ENCODE measurements at places on chromosomes 6 and 20. TPM values are rescaled to one million over a fixed set of nuclear protein-coding genes. Genes with fewer than 3 reads are reported as not detected.

DNA sequence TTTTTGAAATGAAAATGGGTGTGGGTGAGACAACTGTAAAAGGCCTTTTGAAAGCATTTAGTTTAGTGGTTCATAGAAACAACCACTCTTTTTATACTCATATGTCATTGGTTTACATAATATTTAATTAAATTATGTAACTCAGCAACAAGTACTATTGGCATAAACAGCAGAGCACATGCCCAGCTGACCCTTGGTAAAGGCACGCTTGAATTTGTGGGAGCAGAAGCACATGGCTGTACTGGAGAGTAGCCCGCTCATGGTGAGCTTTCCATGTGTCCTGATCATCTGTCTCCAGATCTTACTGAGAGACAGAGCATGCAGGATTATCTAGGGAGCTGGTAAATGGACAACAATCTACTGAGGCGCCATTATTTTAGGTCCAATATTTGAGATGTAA, 17.1 kb upstream of the KLHL31 start:
- H3K36me3 ChIP-seq = no peaks in the 10 kb centered on the region
- H3K27ac ChIP-seq = no peak overlapping the region
- no peak overlapping the region for H3K4me3 ChIP-seq
- H3K4me1 ChIP-seq = no peaks in the 10 kb centered on the region
- no peaks in the 10 kb centered on the region for H3K27me3 ChIP-seq

DNA sequence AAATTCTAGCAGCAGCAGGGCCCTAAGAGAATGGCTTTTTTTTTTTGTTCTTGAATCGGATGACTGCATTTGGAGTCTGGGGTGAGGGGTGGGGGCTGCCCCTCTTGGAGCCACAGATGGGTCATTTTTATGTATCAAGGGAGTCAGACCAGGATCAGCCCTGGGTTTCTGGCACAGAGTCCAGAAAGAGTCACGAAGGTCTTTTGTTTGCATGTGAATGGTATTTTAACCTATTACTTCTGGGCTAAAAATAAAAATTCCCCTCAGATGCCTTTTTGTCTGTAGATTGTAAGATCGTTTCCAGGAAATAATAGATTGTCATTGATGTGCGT, 72.5 kb downstream of the PHACTR3 start:
- no peak overlapping the region for H3K27ac ChIP-seq
- H3K27me3 ChIP-seq = peaks cover 10% of the 10 kb centered on the region
- H3K4me3 ChIP-seq = no peak overlapping the region
- no peaks in the 10 kb centered on the region for H3K36me3 ChIP-seq
- no peaks in the 10 kb centered on the region for H3K4me1 ChIP-seq

DNA sequence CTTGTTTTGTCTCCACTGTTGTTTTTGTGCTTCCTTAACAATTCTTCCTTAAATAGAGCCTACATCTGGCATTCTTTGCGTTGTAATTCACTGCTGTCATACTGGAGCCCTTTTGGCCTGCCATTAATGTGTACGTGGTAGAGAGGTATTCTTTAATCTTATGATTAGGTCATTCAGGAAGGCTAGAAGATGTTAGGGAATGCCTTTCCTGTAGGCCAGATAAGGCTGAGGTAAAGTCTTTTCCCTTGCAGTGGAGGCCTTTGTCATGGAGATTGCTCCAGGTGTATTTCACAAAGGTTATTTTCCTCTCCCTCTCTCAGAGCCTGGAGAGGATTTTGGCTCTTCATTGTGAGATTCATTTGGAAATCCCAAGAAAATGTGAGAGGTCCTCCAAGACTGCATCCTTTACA, 146.9 kb downstream of the FUT9 start:
- DNase-seq = no peak
- no peaks in the 10 kb centered on the region for H3K4me1 ChIP-seq
- no peak overlapping the region for H3K4me3 ChIP-seq

DNA sequence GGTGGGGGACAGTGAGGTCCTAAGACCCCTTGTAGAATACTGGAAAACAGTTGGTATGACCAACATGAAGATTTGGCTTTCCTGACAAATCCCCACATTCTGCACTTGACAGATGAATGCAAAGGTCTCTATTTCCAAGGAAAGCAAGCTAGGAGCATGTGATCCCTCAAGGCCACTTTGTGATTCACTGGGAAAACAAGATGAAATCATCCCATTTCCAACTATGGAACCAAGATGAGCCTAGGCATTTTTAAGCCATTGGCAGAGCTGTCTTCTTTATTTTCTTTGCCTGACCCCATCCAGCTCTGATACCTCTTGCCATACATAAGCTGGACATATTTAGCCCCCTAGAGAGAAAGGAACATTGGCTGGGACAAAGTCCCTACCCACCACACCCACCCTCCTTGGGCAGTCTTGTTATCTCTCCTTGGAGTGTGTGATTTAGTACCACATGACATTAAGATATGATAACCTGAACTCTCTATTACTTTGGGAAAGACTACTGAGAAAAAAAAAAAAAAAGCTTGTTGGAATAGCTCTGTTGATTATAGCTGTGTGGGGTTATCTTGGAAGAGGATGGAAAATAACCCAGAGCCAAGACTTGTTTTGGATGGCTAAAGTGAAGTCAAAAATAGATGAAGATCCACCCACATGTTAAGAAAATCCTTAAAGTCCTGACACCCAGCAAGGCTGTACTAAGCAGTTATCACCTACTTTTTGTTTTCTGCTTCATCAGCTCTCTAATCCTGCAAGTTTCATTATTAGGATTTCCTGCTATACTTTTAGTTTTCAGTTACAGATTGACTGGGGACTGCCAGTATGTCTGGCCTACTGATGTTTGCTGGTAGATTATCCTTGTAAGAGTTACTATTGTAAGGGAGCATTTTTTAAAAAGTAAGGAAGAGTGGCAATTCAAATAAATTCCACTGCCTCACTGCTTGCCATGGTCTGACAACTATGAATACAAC, 90.1 kb upstream of the PREP start:
- no peak overlapping the region for H3K4me3 ChIP-seq
- no peak for DNase-seq
- no peaks in the 10 kb centered on the region for H3K36me3 ChIP-seq
- H3K27ac ChIP-seq = peak overlapping the region; percentile 38

- H3K4me3 ChIP-seq = no peak overlapping the region
- no peaks in the 10 kb centered on the region for H3K36me3 ChIP-seq
- H3K4me1 ChIP-seq = peaks cover 7% of the 10 kb centered on the region
- DNase-seq = no peak
- peaks cover 29% of the 10 kb centered on the region for H3K27me3 ChIP-seq
Measured at GRCh38 chr6:12608874-12609273, 107.7 kb upstream of the PHACTR1 start.

DNA sequence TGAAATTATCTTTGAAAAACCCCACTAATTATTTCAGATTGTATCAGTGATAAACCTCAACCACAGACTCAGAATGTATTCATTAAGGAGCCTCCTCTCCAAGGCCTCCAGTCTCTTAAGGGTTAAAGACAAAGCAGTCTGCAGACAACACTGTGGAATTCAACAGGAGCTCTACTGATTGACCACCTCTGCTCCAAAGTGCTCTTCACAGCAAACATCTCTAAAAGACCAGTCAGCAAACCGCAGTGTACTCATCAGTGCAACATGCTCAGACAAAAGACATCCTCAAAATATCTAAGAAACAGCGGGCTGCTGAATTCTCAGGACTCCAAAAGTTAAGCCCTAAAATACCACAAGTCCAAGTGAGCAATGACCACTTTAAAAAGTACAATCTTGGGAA, 42.0 kb downstream of the UQCC1 start:
- H3K4me1 ChIP-seq = no peaks in the 10 kb centered on the region
- no peak overlapping the region for H3K4me3 ChIP-seq
- DNase-seq = no peak
- H3K27ac ChIP-seq = no peak overlapping the region
- peaks cover 23% of the 10 kb centered on the region for H3K36me3 ChIP-seq

GRCh38 chr6:30885999-30886896, 1.9 kb downstream of the DDR1 start:
- H3K27me3 ChIP-seq = no peaks in the 10 kb centered on the region
- H3K36me3 ChIP-seq = no peaks in the 10 kb centered on the region
- peak overlapping the region; percentile 73 for H3K27ac ChIP-seq
- H3K4me3 ChIP-seq = peak overlapping the region; percentile 71

DNA sequence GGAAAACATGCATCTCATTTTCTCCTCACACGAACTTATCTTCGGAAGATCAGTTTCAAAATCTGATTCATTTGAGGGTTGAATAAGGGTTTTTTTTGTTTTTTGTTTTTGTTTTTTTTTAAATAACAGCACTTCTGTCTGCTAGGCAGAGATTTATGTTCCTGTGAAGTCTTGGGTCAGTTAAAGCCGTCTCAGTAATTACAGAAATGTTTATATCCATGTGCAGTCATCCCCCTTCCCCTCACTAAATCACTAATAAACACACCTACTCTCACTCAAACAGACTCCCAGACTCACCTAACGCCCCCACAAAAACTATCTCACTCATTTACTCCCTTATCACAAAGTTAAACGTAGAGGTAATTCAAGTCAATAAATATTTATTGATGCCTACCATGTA, 214.2 kb upstream of the SUPT3H start:
- H3K36me3 ChIP-seq = no peaks in the 10 kb centered on the region
- H3K4me3 ChIP-seq = no peak overlapping the region
- no peaks in the 10 kb centered on the region for H3K27me3 ChIP-seq
- H3K4me1 ChIP-seq = peaks cover 71% of the 10 kb centered on the region
- H3K27ac ChIP-seq = peak overlapping the region; percentile 22

SRSF3 gene
- 298 TPM for total RNA-seq

DNA sequence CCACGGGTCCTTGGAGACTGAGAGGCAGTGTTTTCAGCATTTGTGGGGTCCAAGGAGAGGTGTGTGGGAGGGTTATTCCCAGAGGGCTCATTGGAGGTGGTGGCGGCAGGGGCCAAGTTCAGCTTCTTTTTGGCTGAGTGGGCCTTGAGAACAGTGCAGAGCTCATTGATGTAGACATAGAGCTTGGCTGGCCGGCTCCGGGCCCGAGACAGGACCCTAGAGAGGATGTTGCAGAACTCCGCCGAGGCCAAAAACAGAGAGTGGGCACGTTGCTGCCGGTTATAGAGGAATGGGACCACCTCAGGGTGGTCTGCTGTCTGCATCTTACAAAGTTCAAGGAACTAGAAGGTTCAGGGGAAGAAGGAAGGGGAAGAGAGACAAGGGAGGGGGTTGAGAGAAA, 3.7 kb upstream of the ZBTB22 start:
- no peak for DNase-seq
- H3K4me3 ChIP-seq = peak overlapping the region; percentile 99
- peak overlapping the region; percentile 99 for H3K27ac ChIP-seq
- no peaks in the 10 kb centered on the region for H3K27me3 ChIP-seq
- peaks cover 62% of the 10 kb centered on the region for H3K4me1 ChIP-seq
- H3K36me3 ChIP-seq = peaks cover 37% of the 10 kb centered on the region

DNA sequence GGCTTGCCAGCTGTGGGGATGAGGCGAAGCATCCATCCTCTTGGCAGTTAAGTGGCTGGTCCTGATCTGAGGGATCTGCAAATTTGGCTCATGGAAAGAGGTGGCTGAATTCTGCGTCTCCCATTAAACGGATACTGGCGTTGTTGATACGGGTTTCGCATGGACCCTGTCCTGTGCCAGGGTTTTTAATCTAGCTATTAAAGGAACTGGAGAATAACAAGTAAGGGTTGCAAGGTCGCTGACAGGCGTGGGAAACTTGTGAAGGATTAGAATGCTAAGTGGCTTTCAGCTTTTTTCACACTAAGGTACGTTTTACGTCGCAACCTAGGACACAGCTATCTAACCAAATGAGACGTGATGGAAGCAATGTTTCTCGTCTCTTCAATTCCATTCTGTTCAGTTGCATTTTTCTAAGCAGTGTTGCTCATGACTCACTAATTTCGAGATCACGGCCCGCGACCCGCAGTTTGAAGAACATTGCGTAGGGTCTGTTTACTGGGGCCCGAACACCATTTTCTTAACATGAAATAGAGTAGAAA, 852 bp downstream of the GMNN start:
- DNase-seq = peak; percentile 72
- H3K27ac ChIP-seq = peak overlapping the region; percentile 99
- H3K27me3 ChIP-seq = no peaks in the 10 kb centered on the region
- H3K36me3 ChIP-seq = peaks cover 37% of the 10 kb centered on the region

GRCh38 chr6:129281168-129281796, 398.3 kb downstream of the LAMA2 start:
- no peaks in the 10 kb centered on the region for H3K36me3 ChIP-seq
- H3K27me3 ChIP-seq = peaks cover 1% of the 10 kb centered on the region
- no peak overlapping the region for H3K27ac ChIP-seq
- H3K4me3 ChIP-seq = no peak overlapping the region
- DNase-seq = no peak

DNA sequence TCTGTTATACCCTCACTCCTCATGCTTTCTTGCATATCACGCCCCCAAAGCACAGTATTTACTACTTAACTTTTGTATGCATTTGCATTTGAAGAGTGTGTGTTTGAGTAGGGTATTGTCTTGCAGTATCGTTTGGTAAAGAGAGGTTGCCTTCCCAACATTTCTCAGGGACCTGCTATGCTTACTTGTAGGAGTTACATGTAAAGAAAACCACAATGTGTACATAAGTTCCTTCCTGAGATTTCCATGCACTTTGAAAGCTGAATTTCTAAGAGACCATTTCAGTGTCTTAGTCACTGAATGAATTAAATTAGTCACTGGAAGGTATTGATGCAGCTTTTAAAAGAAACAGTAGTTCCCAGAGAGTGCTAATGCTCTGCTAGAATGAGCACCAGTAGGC, 159.3 kb upstream of the LAMA2 start:
- H3K27me3 ChIP-seq = peaks cover 28% of the 10 kb centered on the region
- H3K4me1 ChIP-seq = no peaks in the 10 kb centered on the region
- H3K4me3 ChIP-seq = no peak overlapping the region
- no peaks in the 10 kb centered on the region for H3K36me3 ChIP-seq

DNA sequence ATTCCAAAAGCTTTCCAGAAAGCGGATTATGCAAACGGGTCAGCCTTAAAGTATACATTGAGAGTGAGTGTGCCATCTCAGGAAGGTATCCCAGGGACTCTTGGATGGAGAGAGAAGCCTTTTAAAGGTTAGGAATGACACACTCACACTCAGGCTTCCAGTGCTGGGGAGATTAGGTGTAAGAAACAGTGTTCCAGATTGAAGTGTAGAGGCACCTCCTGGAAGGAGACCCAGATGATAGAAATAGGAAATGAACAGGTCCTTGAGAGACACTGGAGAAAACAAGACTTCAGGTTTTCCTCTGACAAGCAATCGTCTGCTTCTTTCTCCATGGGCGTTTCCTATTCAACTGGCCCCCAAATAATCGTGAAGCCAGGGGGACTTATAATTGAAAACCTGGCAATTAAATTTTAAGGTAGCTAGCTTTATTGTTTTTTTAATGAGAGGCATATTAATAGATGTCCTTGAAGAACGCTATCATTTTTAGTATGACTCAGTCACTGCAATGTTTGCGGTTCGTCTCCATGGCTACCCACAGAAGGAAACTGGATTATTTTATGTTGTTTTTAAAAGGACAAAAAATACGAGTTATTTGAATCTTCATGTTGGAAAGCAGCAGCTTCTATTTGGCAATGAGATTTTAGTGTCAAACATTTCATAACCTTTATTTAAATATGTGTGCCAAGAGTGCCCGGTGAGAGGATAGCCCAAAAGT, 85.3 kb downstream of the TRMT6 start:
- peaks cover 19% of the 10 kb centered on the region for H3K4me1 ChIP-seq
- H3K27ac ChIP-seq = no peak overlapping the region
- peak; percentile 38 for DNase-seq
- no peaks in the 10 kb centered on the region for H3K27me3 ChIP-seq
- peaks cover 6% of the 10 kb centered on the region for H3K36me3 ChIP-seq

- H3K4me1 ChIP-seq = no peaks in the 10 kb centered on the region
- no peak for DNase-seq
- no peak overlapping the region for H3K4me3 ChIP-seq
- no peaks in the 10 kb centered on the region for H3K27me3 ChIP-seq
- H3K27ac ChIP-seq = no peak overlapping the region
Measured at GRCh38 chr20:16942756-16943155, 194.6 kb downstream of the OTOR start.

GRCh38 chr20:41347523-41348429, 7.2 kb downstream of the LPIN3 start:
- no peak overlapping the region for H3K27ac ChIP-seq
- no peaks in the 10 kb centered on the region for H3K36me3 ChIP-seq
- no peaks in the 10 kb centered on the region for H3K27me3 ChIP-seq
- no peaks in the 10 kb centered on the region for H3K4me1 ChIP-seq
- no peak for DNase-seq

Measured in activated CD4-positive, alpha-beta T cell treated with anti-CD3 and anti-CD28 coated beads for 36 hours (primary cell).